ENCODE measurements at places on chromosomes 13 and 19.

DNA sequence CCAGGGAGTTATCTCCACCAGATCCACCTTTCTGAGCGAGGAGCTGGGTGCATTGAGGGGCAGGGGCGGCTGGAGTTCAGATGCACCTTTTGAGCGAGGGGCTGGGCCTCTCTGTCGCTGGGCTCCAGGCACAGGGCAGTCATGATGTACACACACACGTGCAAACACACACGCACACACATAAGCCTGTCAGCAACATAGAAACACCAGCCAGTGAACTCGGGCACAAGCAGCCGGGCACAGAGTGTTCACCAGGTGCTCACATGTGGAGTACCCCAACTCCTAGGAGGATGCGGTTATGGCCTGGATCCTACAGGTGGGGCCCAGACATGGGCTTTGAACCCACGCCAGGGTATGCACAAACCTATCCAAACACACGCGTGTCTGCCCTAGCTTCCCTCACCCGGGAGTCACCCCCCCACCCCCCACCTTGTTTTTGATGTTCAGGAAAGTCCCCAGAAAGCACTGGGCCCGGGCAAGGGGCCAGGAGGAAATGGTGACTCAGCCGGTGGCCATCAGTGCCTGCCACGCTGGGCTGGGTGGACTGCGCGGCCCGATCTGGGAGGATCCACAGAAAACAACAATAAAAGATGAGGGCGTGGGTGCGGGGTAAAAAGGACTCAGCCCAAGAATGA is 13.3 kb downstream of the ARRDC2 start:
- peak; percentile 62 for DNase-seq

GRCh38 chr13:46332772-46333171 is 54.3 kb downstream of the RUBCNL start:
- no peak for DNase-seq

- DNase-seq = no peak
Observed at GRCh38 chr19:20067943-20068342, 9.9 kb upstream of the ZNF90 start.

- peak; percentile 45 for DNase-seq
Observed at GRCh38 chr19:55179606-55180484, at the start of gene SYT5. TSS of gene SYT5 (minus strand) at chr19:55180289. CDS start at chr19:55179041, 1,248 bp downstream.

DNA sequence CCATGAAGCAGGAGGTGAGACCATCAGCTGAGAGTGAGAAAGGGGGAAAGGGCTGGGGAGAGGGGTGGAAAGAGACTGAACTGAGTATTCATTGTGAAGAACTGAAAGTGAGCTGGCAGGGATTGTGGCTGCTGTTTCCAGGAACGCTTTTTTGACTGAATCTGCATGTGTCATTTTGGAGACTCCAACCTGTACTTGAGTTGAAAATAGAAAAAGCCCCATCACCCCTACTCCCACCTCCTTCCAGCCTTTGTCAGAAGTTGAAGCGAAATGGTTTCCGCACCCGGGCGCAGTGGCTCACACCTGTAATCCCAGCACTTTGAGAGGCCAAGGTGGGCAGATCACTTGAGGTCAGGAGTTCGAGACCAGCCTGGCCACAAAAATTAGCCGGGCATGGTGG is 128.0 kb upstream of the GPR12 start:
- no peak for DNase-seq

GRCh38 chr19:408441-408901 is 476 bp downstream of the C2CD4C start:
- no peak for DNase-seq

DNA sequence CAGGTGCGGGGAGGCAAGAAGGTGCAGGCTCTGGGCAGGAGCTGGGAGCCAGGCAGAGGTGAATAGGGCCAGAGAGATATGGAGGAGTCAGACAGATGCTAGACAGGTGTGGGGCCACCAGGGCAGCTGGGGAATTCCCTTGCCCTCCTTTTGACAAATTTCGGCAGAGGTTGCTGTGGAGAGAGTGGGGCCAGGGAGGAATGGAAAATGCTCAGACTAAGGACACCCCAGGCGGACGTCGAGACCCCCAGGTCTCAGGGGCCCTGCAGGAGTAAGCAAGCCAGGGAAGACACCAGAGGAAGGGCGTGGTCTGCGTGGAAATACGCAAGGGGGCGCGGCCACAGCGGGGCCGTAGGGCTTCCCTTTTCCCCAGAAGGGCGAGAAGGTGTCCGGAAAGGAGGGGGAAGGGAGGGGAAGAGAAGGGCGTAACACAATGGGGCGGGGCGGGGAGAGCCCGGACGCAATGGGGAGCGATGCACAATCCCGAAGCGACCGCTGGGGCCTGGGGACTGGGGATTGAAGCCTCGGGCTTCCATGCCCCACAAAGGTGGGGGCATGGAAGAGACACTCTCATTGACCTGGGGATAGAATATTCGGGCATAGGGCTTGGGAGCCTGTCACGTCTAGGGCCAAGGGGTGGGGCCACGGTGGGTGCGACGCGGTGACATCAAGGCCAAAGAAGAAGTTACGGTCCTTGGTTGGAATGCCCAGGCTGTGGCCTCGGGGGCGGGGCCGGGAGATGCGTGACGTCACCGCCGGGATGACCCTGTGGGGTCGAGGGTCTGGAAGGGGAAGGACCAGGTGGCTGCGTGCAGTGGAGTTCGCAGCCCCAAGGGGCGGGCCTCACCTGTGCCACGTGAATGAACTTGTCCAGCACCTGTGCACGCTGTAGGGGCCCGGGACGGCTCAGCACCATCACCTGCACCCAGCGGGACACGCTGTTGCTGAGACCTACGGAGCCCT is 8.2 kb downstream of the RASGRP4 start:
- peak; percentile 33 for DNase-seq

DNA sequence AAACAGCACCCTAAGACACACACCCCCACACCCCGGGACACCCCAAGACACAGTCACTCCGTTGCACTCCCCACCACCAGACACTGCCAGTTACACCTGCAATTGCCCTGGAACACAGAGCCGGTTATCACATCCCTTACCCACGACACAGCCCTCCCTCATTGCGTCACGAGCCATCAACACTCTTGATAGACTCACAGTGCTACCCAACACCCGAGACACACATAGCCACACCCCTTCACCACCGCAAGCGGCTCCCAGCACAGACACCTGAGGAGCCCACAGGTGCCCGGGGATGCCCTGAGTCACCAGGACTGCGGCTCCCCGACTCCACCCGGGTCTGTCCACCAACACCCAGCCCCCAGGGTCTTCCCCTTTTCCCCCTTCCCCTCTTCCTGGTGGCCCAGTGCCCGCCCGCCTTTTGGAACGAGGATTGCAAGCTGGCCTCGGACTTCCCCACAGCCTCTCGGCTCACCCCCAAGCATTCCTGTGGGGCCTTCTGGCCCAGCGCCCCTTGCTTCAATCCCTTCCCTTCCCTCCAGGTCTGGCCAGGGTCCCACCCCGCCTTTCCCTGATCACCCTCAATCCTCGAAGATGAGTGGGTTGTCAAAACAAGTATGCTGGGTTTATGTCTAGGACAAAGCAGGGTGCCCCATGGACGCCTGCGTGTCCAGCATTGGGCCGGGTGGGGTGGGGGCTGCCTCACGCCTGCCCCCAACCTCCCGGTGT is 1.7 kb upstream of the PTGER1 start:
- no peak for DNase-seq

DNA sequence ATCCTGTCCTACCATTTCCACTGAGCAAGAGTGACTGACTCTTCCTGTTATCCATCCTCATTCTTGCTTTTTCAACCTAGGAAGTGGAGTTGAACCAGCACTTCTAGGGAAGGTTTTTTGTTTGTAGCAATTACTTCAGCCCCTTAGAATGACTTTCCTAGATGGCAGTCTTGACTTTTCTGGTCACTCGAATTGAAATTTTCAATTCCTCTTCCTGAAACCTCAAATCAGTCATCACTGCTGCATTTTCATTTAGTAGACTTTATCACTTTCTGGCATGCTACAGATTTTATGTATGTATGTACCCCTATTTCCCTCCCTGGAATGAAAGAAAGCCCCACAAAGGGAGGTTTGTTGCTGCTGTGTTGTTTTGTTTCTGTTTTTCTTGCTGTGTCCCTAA is 915.9 kb downstream of the PCDH17 start:
- no peak for DNase-seq

DNA sequence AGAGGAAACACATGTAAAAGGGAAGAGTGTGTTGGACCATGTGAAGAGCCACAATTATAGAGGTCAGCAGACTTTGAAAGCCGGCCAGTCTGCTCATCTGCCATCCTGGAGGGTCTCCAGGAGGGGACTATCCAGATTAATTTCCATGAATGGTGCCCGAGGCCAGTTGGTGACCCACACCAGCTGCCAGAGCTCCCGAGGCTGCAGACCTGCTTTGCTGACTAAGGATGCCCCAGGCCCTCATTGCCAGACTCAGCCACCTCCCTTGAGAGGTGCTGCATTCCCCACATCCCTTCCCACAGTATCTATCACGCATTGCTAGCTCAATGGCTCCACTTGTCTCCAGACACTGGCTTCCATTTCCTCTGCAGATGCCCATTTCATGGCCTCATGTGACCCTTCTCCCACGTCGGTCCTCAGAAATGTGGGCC is 110.3 kb downstream of the NALCN start:
- no peak for DNase-seq

- DNase-seq = no peak
Observed at GRCh38 chr13:44075113-44075512, 195.4 kb downstream of the LACC1 start.

DNA sequence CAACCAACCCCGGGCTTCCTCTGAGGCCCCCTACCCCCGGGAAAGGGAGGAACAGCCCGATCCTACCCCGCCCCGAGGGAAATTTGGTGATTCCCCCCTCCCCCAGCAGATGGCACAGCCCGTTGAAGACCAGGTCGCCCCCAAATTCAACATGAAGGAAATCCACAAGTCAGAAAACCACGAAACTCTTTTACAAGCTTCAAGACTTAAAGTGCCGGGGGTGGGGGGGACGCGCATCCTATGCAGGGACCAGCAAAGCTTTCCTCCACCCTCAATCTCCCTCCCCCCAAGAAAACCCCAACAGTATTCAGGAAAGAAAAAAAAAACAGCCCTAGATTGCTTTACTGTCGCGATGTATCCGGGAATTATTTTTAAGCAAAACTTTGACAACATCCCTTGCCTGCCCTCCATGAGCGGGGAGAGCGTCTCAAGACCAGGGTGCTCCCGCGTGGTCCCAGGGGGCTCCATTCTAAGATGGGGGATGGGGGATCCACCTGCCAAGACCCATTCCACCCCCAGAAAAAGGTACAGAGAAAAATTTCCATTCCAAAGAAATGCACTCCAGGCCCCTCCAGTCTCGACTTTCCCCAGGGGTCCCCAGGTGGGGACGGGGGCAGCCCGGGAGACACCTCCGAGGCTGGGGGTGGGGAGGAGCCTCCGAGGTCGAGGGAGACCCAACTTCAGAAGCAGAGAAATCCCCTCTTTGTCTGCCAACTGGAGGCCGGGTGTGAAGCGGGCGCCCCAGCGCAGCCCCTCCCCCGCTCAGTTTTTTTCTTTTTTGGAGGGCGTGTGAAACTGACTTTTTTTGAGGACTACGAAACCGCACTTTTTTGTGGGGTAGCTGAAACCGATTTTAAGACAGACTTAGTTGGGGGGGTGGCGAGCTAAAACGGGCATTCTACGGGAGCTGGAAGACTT is 1.5 kb downstream of the TCF3 start:
- peak; percentile 42 for DNase-seq

GRCh38 chr13:90938848-90939247 is 408.6 kb upstream of the MIR17HG start:
- DNase-seq = no peak

DNA sequence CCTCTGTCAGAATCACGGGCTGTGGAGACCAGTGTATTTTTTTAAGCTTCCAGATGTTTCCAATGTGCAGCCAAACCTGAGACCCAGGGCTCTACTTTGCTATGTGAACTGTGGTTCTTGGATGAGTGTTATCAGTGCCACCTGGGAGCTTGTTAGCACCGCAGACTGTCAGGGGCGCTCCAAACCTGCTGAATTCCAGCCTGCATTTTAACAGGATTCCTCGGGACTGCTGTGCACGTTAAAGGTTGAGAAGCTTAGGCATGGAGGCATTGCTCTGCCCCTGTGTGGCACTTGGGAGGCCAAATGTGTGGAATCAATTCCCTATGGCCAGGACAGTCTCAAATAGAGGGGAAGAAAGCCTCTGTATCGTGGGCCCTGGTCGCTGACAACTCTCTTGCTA is 80.3 kb downstream of the ANKRD10 start:
- no peak for DNase-seq

- DNase-seq = no peak
Observed at GRCh38 chr19:18762125-18763023, 28.7 kb downstream of the COMP start.

DNA sequence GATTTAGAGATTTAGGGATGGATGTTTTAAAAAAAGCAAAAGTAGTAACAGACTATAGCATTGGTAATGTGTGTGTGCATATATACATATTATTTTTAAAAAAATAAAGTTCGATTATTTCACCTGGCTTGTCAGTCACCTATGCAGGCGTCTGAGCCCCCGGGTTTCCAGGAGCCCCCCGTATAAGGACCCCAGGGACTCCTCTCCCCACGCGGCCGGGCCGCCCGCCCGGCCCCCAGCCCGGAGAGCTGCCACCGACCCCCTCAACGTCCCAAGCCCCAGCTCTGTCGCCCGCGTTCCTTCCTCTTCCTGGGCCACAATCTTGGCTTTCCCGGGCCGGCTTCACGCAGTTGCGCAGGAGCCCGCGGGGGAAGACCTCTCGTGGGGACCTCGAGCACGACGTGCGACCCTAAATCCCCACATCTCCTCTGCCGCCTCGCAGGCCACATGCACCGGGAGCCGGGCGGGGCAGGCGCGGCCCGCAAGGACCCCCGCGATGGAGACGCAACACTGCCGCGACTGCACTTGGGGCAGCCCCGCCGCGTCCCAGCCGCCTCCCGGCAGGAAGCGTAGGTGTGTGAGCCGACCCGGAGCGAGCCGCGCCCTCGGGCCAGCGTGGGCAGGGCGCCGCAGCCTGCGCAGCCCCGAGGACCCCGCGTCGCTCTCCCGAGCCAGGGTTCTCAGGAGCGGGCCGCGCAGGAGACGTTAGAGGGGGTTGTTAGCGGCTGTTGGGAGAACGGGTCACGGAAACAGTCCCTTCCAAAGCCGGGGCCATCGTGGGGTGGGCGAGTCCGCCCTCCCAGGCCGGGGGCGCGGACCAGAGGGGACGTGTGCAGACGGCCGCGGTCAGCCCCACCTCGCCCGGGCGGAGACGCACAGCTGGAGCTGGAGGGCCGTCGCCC is 840 bp upstream of the CCNA1 start:
- DNase-seq = no peak

DNA sequence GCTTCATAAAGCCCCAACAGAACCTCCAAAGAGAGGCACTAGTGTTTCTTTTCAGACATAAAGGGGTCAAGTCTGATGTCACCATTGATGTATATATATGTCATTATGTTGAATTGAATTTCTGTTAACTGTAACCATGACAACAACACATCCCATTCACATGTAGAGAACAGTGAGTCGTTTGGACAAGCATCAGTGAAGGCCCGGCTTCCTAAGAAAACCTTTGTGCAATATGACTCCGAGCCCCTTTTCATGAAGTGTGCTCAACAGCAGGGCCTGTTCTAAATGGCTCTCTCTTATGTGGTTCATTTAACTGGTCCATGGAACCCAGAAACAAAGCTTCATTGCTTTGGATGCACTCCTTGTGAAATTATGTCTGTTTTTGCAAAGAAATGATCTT is 67.2 kb upstream of the UBL3 start:
- DNase-seq = no peak

- no peak for DNase-seq
Observed at GRCh38 chr19:55442372-55442961, 633 bp downstream of the SHISA7 start.

GRCh38 chr19:45717983-45718650 is 12.6 kb downstream of the FBXO46 start:
- DNase-seq = no peak

Measured in activated T-helper 9 cell treated with anti-CD3 and anti-CD28 coated beads, Interleukin-2, amount 50 U/mL, for 16 hours (primary cell).